Dermis lymphatic vessel endothelial cell (primary cell): ENCODE measurements at places on chromosomes 4 and X. TPM values are rescaled to one million over a fixed set of nuclear protein-coding genes. Genes with fewer than 3 reads are reported as not detected.

HGFAC gene
- under 0.01 TPM in 1 of 2 replicates, not detected in the other for total RNA-seq

SULT1B1 gene
- 0.87 and 2.1 TPM in 2 replicates for total RNA-seq

VSIG4 gene
- not detected in 2 replicates for total RNA-seq

FOXR2 gene
- not detected in 2 replicates for total RNA-seq

OPRPN gene
- total RNA-seq, result not detected in 2 replicates

PPP4R3C gene
- not detected in 2 replicates for total RNA-seq

PHOX2B gene
- total RNA-seq, result not detected in 2 replicates

ANOS1 gene
- total RNA-seq, result under 0.01 and 0.09 TPM in 2 replicates

RNF128 gene
- total RNA-seq, result 0.09 and 0.43 TPM in 2 replicates

MOSPD2 gene
- total RNA-seq, result 12.1 and 14.4 TPM in 2 replicates

ADH6 gene
- not detected in 2 replicates for total RNA-seq

CACNA1F gene
- under 0.01 TPM in 2 replicates for total RNA-seq

STOX2 gene
- total RNA-seq, result 16.7 and 27.3 TPM in 2 replicates

ASMT gene
- total RNA-seq, result not detected in 2 replicates

GLOD5 gene
- total RNA-seq, result not detected in 2 replicates

SSX4 gene
- total RNA-seq, result not detected in 2 replicates

PCDH10 gene
- 0.09 TPM in 1 of 2 replicates, not detected in the other for total RNA-seq

NAA11 gene
- total RNA-seq, result not detected in 2 replicates
